ENCODE measurements at places on chromosomes 2 and 18. TPM values are rescaled to one million over a fixed set of nuclear protein-coding genes. Genes with fewer than 3 reads are reported as not detected.

- DNase-seq, result no peak
- H3K4me1 ChIP-seq, result peaks cover 18% of the 10 kb centered on the region
- H3K36me3 ChIP-seq, result peaks cover 6% of the 10 kb centered on the region
These were observed 97.6 kb upstream of the SEC11C start for GRCh38 chr18:59041819-59042815.

DNA sequence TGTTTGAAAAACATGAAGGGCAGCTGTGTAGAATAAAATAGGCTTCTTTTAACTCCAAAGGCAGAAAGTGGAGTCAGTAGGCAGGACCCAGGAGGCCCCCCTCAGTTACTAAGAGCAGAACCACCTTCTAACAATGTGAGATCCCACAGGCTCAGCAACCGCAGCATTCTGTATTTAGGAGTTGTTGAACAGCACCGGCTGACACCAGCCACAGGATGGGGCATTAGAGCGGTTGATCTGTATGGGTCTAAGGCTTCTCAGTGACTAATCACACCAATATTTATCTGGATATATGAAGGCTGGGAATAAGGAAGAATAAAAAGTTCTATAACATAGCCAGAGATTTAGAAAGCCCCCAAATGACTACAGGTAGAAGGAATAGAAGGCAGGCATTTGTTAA is 51.7 kb downstream of the MYO5B start:
- no peak overlapping the region for H3K4me3 ChIP-seq
- H3K4me1 ChIP-seq, result no peaks in the 10 kb centered on the region
- H3K36me3 ChIP-seq, result no peaks in the 10 kb centered on the region
- H3K27ac ChIP-seq, result no peak overlapping the region
- no peak for DNase-seq

DNA sequence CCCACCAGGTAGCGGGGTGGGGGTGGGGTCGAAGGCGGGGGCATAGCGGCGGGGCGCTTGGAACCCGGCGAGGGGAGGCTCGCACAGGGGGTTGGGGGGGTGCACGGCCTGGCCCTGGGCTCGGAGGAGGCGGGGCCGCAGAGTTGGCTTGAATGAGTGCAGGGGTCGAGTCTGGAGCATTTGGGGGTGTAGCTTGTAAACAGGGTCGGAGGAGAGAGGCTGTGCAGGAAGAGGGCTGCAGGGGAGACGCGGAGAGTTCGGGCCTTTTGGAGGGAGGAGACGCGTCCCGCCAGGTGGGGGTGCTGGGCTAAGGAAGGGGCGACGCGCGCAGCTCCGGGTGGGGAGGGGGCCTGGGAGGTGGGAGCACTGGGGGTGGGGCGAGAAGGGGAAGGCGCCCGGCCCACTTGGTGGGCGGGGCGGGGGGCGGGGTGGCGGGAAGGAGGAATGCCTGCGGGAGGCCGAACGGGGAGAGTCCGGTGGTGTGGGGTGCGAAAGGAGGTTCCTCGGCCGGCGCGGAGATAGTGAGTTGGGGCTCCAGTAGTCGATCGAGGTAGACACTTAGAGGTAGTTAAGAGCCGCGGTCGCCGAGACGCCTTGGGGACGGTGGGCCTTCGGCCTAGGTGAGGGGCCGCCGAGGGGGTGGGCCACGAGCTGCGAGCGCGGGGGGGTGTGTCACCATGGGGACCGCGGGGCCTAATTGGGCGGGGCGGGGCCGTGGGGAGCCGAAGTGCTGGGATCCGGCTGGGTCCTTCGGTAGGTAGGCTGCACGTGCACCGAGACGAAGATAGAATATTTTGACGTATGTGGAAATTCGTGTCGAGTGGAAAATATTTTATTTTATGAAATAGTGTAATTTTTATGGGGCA is 774 bp downstream of the MSH6 start:
- no peaks in the 10 kb centered on the region for H3K27me3 ChIP-seq
- peak overlapping the region; percentile 82 for H3K27ac ChIP-seq
- peaks cover 9% of the 10 kb centered on the region for H3K4me1 ChIP-seq
- H3K4me3 ChIP-seq, result peak overlapping the region; percentile 88
- DNase-seq, result peak; percentile 58

GRCh38 chr2:229783108-229783721 is 68.9 kb upstream of the DNER start:
- no peak for DNase-seq
- peaks cover 24% of the 10 kb centered on the region for H3K4me1 ChIP-seq
- H3K27me3 ChIP-seq, result no peaks in the 10 kb centered on the region
- peaks cover 73% of the 10 kb centered on the region for H3K36me3 ChIP-seq
- H3K27ac ChIP-seq, result no peak overlapping the region
- no peak overlapping the region for H3K4me3 ChIP-seq

DNA sequence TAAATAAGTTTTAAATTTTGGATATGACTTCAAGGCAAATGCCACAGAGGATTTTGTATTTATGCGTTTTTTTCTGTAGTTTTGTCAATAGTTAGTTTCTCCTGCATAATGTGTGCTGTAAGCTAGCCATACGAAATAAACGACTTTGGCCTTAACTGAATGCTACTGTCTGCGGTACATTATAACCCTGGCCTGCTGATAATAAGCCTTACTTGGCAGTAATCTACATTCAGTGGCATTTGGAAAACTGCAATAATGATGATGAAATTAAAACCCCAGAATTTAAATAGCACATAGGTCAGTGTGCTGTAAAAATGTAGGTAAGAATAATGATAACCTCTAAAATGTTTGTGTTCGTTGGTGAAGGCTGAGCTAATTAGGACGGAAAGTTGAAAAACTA is 88.8 kb downstream of the LRP1B start:
- no peaks in the 10 kb centered on the region for H3K4me1 ChIP-seq
- no peaks in the 10 kb centered on the region for H3K36me3 ChIP-seq
- no peaks in the 10 kb centered on the region for H3K27me3 ChIP-seq
- H3K27ac ChIP-seq, result no peak overlapping the region

SNORC gene
- 1.9 TPM for total RNA-seq

G6PC2 gene
- total RNA-seq, result not detected
